ENCODE measurements at places on chromosomes 13 and 19.

GRCh38 chr19:41563854-41564514 is 12.0 kb upstream of the CEACAM21 start:
- no peak for DNase-seq

DNA sequence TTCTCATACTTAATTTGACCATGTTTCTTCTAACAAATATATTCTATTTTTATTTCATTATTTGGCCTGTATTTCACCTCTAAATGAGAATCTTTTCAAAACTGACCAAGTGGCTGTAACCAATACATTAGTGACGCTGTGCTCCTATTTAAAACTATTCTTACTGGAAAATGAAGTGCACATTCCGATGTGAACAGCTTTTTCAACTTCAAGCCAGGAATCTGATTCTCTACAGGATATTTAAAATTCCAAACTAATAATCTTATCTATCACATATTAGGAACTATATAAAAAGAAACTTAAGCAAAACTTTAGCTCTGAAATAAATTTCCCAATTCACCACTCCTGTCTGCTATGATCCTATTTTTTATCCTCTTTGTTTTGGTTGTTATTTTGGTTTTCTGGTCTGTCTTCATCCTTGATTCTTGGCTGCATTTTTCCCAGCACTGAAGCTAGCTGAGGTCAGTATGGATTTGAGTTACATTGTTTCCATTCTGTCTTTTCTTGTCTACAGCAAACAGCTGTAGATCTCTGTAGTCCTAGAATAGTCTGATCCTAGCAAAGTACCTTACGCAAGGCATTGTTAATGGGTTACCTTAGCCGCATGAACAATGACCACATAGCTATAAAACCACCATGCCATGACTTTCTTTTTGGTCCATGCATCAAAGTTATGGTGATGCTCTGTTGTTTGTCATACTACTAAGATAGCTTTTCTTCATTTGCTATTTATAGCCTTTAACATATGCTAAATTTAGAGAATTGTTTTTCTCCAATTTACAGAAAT is 748.6 kb upstream of the SPRY2 start:
- DNase-seq: no peak

- no peak for DNase-seq
These were observed 536 bp upstream of the AKAP8 start for GRCh38 chr19:15379999-15380647.

- DNase-seq: no peak
These were observed 28.9 kb upstream of the KPNA3 start for GRCh38 chr13:49821216-49822009.

- DNase-seq: no peak
These were observed 24.4 kb downstream of the CERS1 start for GRCh38 chr19:18871543-18871942.

All from stimulated activated CD8-positive, alpha-beta memory T cell treated with anti-CD3 and anti-CD28 coated beads, Interleukin-4, amount 100 ng/mL, for 24 hours (primary cell).